ENCODE measurements at places on chromosomes 6 and 20.

GRCh38 chr6:87840324-87840723 is 138.3 kb upstream of the AKIRIN2 start:
- DNase-seq: no peak

GRCh38 chr6:49118478-49118877 is 344.6 kb downstream of the MMUT start:
- DNase-seq: no peak

- DNase-seq: no peak
Observed at GRCh38 chr6:41858703-41859102, 36.5 kb downstream of the USP49 start.

DNA sequence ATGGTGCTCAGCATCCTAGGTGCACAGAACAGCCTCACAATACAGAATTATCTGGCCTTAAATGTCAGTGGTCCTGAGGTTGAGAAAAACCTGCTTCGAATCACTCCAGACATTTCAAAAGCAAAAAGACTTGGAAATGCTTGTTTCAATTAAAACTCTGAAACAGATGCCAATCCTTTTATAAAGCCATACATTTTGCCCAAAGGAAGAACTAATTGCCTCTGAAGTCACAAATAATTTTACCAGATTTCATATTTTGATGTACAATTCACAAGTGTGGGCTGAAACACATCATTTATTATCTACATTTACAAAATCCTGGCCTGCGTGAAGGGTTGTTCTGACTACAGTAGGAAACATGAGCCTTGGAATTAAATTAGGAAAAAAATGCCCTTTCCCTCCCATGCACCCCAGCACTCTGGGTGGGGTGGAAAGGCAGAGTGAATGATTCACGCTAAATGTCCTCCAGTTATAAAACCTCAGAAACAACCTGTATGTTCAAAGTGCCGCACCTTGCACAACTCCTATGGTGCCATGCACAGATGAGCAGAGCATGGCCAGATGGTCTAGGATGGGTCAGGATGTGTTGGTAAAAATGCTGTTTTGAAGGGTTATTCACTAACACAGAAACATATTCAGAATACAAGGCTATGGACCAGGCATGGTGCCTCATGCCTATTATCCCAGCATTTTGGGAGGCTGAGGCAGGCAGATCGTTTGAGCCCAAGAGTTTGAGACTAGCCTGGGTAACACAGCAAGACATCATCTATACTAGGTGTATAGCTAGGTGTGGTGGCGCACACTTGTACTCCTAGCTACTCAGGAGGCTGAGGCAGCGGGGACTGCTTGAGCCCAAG is 87.0 kb downstream of the ZMYND8 start:
- DNase-seq: no peak

DNA sequence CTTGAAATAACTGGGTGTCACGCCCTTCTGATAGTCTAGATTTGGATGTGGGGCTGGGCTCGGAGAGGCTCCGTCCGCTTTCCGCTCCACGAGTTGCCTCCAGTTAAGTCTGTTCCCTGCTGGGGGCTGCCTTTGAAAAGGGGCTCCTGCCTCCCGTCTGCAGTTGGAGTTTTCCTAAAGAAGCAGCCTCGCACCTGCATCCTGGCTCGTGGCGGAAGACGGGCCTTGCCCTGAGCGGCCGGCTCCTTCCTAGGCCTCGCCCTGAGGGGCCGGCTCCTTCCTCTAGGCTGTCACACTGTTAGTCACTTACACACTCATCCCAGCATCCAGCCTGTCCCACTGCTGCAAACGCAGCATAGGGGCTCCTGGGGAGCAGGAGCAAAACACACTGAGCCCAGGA is 74.4 kb downstream of the SMOC2 start:
- DNase-seq: no peak

DNA sequence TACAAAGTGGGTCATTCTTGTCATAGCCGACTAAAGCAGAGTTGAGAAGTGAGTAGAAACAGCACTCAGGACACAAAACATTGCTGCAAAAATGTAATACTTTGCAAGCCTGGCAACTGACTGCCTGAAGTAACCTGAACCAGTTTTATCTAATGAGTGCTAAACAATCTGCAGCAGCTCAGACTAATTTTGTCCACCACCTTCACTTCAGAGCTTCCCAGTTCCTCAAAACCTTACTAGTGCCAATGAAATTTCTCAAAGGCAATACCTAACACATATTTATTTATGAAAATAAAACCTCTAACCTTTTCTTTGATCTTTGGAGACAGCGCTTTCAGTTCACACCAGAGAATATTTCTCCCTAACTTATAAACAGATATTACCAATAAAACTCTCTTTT is 56.7 kb upstream of the FKBP1C start:
- no peak for DNase-seq

- no peak for DNase-seq
Observed at GRCh38 chr6:106974336-106974998, at the start of gene CD24. Gene CD24 (minus strand): TSS chr6:106974729. CDS start chr6:106974646, 83 bp downstream.

- no peak for DNase-seq
Observed at GRCh38 chr6:52336919-52337561, 24.9 kb upstream of the PAQR8 start.

DNA sequence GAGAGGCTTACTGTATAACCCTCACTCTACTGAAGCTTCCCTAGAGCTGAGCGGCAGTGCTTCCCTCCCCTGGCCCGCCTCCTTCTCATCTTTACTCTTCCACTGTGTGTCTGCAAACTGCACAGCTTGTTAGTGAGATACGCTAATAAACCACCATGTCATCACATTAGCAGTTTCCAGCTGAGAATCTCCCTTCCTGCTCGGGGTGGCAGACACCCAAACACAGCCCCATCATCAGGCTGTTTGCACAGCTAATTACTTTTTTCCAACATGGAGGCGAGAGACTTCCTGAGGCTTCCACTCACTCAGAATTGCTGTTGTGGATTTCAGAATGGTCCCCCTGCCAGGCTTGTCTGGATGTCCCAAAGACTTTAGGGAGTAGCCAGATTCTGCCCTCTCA is 444.9 kb upstream of the SULF2 start:
- no peak for DNase-seq

DNA sequence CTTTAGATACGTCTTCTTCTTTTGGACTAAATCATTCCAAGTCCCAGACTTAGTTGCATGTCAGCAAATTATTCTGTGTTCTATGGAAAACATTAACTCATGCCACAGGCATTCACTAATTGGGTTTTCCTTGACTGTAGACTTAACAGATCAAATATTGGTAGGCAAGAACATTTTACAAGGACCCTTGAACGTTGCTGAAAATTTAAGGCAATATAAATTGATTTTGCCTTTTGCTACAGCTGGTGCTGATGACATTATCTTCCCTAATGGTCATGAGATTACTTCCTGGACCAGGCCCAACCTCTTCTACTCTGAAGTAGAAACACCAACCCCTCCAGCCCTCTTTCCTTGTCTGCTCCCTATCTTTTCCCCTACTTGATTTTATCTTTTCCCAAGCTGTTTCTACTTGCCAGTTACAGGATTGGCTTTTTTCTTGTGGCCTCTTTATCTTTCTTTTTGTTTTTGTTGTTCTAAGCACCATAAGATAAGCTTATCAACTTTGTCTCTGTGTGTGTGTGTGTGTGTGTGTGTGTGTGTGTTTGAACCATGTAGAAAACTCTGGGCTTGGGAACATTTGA is 514.0 kb upstream of the SOX4 start:
- no peak for DNase-seq

- no peak for DNase-seq
Observed at GRCh38 chr6:169064194-169064593, 189.5 kb downstream of the THBS2 start.

- DNase-seq: no peak
Observed at GRCh38 chr20:59466107-59466815, 138.1 kb upstream of the PHACTR3 start.

GRCh38 chr20:25256226-25256859 is 8.5 kb downstream of the PYGB start:
- no peak for DNase-seq

- DNase-seq: no peak
Observed at GRCh38 chr20:23228912-23229311, 121.7 kb upstream of the NXT1 start.

DNA sequence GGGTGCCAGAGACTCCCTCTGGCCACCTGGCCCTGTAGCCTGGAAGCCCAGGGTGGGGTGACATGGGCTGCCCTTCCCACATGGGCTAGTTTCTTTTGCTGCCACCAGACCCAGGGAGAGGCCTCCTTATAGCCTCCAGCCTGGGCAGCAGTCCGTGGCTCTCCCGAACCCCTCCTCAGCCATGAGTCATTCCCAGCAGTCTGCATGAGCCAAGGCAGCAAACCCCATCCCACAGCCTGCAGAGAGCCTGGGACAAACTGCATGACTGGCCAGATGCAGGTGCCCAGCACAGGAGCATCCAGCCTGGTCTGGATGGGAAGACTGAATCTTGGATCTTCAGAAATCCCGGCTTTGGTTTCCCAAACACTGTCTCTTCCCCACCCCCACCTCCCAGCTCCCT is 75.7 kb downstream of the MRPL14 start:
- no peak for DNase-seq
